ENCODE measurements at places on chromosomes 5 and 9.

GRCh38 chr5:73693573-73694061, 67.6 kb downstream of the ARHGEF28 start:
- DNase-seq = peak; percentile 14

DNA sequence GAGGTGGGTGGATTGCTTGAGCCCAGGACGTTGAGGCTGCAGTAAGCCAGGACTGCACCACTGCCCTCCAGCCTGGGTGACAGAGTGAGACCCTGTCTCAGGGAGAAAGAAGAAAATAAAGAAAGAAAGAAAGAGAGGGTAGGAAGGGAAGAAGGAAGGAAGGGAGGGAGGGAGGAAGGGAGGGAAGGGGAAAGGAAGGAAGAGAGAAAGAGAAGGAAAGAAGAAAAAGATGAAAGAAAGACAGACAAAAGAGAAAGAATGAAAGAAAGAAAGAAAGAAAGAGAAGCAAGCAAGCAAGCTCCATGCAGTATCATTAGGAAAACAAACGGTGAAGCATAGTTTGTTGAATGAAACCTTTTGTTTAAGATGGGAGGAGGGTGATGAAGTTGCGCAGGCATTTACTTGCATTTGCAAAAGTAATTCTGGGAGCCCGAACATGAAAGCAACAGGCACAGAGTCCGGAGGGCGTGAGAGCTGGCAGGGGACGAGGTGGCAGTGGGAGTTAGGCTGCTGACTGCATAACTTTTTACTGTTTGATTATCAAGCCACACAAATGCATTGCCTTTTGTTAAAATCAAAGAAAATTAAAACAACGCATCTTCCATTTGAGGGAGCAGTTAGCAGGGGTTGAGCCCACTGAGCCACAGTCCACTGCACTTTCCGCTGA, 26.0 kb upstream of the CEP72 start:
- no peak for DNase-seq

DNA sequence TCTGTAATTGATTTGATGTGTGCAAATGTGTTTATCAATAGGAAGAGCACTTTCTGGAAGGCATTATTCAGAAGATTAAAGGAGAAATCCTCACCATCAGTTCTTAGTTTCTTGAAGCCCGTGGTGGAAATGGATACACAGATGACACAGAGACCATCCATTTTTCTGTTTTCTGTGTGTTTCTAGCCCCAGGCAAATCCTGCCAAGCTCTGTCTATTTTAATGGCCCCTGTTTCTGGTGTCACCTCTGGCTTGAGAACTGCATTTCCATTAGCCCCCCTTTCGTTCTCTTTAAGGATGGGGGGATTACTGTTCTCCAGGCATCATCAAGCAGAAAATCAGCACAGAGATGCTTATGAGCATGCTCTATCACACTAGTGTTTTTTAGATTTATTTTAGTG, 37.3 kb downstream of the DAPK1 start:
- no peak for DNase-seq

- no peak for DNase-seq
Observed at GRCh38 chr5:32686799-32687498, 24.2 kb upstream of the NPR3 start.

DNA sequence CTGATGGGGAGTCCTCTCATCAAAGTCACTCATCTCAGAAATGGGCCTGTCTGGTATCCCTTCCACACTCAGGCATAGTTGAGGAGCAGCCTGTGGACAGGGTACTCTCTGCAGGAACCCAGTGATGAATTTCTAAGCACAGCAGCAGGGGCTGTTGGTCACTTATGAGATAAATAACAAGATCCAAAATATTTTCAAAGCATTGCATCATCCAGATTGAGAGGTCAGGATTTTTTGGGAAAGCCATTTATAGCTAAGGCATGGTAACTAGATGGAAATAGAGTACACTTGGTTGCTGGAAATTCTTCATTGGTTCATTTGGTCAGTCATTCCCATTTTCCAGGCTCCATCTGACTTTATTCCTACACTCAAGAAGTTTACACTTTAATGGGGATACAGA, 246.8 kb upstream of the RAI14 start:
- DNase-seq = no peak

DNA sequence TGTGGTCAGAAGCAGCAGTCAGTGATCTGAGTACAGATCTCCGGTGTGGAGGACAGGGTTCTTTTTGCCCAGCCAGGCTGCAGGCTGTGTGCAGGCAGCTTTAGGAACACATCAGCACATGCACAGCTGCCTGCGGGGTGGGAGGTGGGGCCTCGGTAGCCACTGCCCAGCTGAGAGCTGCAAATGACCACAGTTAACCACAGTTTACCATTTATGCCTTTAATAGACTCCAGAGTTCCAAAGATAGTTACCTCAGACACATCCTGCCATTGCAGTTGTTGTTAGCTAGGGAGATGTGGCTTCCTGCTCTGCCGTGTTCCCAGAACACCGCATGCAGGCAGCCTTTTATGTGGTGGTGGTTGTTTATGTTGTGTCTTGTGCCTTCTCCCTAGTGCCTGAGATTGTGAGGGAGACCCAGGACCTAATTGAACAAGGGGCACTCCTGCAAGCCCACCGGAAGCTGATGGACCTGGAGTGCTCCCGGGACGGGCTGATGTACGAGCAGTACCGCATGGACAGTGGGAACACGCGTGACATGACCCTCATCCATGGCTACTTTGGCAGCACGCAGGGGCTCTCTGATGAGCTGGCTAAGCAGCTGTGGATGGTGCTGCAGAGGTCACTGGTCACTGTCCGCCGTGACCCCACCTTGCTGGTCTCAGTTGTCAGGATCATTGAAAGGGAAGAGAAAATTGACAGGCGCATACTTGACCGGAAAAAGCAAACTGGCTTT, 10.2 kb downstream of the EXOC3 start:
- no peak for DNase-seq

DNA sequence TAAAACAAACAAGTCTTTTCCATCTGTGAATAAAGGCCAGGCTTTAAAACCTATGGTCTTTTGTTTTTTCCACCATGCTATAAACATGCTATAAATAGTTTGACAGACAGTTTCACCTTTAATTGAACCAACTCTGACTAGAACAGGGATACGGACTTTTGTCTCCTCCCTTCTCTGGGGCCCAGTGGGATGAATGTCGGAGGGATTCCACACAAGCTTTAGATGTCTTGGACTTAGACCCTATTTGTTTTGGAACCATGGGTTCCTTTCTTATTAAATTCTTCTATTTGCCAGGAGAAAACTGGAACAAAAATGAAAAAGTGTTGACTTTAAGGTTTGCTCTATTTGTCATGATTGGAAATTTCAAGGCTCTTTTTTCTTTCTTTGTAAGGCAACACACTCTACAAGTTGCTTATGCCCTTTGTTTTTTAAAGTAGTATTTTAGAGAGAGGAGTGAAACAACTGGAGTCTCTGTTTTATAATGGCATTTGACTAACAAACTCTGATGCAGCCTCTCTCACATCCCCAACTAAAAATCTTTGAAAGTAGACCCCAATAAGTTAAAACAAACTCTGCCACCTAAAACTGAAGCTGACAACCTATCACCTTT, 145.3 kb downstream of the MLLT3 start:
- DNase-seq = no peak

GRCh38 chr9:132242621-132243155, 80.8 kb downstream of the NTNG2 start:
- DNase-seq = no peak

DNA sequence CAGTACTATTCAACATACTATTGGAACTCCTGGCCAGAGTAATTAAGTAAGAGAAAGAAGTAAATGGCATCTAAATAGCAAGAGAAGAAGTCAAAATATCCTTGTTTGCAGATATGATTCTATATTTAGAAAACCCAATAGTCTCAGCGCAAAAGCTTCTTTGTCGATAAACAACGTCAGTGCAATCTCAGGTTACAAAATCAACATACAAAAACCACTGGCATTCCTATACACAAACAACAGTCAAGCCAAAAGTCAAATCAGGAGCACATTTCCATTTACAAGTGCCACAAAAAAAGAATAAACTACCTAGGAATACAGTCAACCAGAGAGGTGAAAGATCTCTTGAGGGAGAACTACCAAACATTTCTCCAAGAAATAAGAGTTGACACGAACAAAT, 1901.9 kb upstream of the ACO1 start:
- no peak for DNase-seq

DNA sequence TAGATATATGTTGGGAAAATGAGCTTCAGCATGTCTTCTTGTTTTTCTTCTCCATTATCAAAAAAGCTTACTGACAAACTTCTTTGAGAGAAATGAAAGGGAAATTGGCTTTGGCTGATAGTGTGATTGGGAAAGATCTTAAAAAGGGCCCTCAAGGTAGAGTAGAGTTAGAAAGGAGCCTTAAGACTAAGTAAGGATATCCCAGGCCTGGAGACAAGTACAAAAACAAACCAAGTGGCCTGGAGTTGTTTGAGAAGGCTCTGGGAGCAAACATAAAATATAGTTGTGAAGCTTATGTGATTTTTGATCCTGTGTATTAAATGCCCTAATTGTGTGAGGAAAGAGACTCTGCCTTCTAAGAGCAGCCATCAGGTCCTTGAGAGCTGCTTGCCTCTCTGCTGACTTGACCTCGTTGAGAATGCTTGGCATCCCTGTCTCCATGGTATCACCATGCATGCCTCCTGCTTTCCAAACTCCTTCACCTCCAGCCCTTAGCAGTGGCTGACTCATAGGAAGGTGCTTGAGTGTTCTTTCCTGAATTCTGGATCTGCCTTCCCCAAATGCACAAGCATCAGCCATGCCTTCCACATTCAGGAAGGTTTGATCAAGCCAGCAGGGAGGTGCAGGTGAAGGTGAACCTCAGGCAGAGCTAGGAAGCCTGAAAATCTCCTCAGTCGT, 78.9 kb downstream of the SMARCA2 start:
- no peak for DNase-seq

DNA sequence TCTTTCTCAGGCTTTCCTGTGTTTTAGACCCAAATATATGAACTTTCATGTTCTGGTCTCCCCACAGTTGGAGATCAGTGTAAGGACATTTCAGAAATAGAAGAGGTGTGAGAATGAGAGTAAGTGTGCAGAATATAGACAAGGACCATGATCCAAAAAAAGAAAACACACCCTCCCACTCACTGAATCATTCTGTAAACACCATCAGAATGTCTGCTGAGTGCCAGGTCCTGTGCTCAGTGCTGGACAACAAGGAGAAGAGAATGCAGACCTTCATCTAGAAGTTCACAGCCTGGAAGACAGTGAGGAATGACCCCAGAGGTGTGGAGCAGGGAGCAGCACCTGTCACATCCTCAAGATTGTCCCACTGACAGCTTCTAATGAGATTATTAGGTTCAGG, 19.1 kb upstream of the SH3RF2 start:
- DNase-seq = no peak

DNA sequence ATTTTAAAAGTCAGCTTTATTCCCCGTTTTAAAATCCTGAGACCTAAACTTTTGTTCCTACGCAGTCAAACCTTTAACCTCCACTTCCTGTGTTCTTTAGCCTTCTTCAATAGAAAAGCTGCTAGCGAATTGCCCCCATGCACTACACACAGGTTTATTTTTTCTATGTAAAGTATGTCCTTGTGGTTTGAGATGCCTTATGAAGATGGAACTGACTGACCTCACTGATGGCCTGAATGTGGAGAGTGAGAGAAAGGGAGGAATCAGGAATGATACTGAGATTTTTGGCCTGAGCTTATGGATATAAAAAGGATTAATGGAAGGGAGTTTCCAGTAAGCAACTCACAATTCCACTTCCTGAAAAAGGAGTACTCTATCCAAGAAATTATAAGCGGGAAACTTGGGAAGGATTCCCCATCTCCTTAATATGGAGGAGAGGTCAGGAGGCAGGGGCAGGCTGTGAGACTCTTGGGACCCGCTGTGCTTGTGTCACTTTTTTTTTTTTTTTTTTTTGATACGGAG, 89.5 kb downstream of the UGCG start:
- DNase-seq = no peak

GRCh38 chr9:108961151-108961550, 27.0 kb downstream of the ABITRAM start:
- no peak for DNase-seq

DNA sequence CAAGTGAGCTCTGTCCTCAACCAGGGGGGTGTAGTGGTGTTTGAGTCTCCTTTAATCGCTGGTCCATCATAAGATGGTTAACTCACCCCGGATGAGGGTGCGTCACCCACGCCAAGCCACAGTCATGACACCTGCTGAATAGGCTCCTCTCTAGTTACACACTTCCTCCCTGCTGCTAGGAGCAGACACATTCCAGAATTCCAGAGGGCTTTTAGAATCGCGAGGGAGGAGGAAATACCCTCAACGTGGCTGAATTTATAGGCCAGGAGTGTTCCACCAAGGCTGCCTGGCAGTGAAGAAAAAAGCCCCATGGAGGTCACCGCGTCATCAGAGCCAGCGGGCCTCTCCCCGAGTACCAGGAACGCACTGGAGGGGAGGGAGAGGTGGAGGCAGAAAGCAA, 5.1 kb downstream of the GLRX start:
- DNase-seq = no peak

- DNase-seq = no peak
Observed at GRCh38 chr9:94907264-94907936, 180.9 kb downstream of the AOPEP start.

- DNase-seq = no peak
Observed at GRCh38 chr5:53128481-53128880, 18.9 kb upstream of the MOCS2 start.

GRCh38 chr5:76303921-76304320, 99.2 kb upstream of the IQGAP2 start:
- no peak for DNase-seq

GRCh38 chr5:151800532-151800931, 28.8 kb downstream of the G3BP1 start:
- no peak for DNase-seq

DNA sequence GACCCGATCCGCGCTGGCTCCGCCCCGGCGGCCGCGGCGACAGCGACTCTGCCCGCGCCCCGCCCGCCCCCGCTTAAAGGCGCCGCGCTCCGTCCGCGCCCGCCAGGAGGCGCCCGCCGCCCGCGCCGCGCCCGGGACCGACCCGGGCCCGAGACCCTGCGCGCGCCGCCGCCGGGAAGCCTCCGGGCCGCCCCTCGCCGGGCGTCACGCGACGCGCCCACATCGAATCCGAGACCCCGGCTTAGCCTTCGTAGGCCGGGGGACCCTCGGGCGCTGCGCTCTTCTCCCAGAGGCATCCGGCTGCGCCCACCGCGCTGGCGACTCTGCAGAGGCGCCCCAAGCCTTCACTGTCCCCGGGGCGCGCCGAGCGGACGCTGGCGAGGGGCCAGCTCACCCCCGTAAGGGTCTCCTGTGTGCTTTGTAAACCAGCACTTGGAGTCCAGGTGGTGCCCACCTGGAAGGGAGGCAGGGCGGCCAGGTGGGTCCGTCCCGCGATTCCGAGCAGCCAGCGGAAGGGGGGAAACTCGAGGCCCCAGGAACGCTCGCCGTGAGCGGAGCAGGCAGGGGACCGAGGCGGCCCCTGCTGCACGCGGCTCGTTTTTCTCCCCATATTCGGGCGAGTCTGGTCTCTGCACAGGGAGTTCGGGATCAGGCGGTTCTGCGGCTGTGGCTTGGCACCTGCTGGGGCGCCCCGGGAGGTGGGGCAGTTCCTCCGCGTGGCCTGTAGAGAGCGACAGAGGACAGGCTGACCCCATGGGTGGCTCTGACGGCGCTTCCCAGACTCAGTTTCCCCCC, 423 bp upstream of the ABCA2 start:
- peak; percentile 62 for DNase-seq

- DNase-seq = no peak
Observed at GRCh38 chr9:70490478-70490877, 76.0 kb upstream of the KLF9 start.
